Breast epithelium (tissue), 4 donors: ENCODE measurements at places on chromosomes 4 and X. TPM values are rescaled to one million over a fixed set of nuclear protein-coding genes. Genes with fewer than 3 reads are reported as not detected.
A peak's percentile ranks its signal among the peaks of the same experiment; 100 is the strongest.

NXF2B gene
- total RNA-seq, result not detected

GLRA2 gene
- not detected for total RNA-seq

LINC00632 gene
- 616 TPM for total RNA-seq

ZFP42 gene
- total RNA-seq, result not detected

PRAF2 gene
- 6.6 TPM for total RNA-seq

NSG1 gene
- total RNA-seq, result 6.2 TPM

ETDB gene
- not detected for total RNA-seq

LANCL3 gene
- 0.16 TPM for total RNA-seq

AREG gene
- 89.1 TPM for total RNA-seq

ADAM29 gene
- total RNA-seq, result 0.29 TPM

TLR6 gene
- total RNA-seq, result 5.3 TPM

NKX1-1 gene
- not detected for total RNA-seq

AFM gene
- total RNA-seq, result not detected

STOX2 gene
- total RNA-seq, result 11.2 TPM

FRMPD3 gene
- not detected for total RNA-seq

PASD1 gene
- not detected for total RNA-seq

NR3C2 gene
- total RNA-seq, result 13.8 TPM

SPANXD gene
- not detected for total RNA-seq

GRCh38 chr4:95867919-95868318, 28.0 kb downstream of the PDHA2 start:
- DNase-seq, result no peak

DNA sequence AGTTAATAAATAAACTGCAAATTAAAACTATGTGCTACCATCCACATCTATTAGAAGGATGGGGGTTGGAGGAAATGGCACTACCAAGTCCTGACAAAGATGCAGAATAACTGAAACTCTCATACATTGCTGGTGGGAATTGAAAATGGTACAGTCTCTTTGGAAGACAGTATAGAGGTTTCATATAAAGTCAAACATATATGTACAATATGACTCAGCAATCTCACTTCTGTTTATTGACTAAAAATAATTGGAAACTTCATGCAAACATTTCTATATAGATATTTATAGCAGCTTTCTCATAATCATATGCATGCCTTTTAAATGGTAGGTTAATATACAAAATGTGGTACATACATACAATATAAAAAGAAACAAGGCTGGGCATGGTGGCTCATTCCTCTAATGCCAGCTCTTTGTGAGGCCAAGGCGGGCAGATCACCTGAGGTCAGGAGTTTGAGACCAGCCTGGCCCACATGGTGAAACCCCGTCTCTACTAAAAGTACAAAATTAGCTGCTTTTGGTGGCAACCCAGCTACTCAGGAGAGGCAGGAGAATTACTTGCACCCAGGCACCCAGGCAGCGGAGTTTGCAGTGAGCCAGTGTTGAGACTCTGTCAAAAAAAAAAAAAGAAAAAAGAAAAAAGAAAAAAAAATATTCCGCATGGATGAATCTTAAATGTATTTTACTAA, 225.0 kb upstream of the CXXC4 start:
- DNase-seq, result no peak

DNA sequence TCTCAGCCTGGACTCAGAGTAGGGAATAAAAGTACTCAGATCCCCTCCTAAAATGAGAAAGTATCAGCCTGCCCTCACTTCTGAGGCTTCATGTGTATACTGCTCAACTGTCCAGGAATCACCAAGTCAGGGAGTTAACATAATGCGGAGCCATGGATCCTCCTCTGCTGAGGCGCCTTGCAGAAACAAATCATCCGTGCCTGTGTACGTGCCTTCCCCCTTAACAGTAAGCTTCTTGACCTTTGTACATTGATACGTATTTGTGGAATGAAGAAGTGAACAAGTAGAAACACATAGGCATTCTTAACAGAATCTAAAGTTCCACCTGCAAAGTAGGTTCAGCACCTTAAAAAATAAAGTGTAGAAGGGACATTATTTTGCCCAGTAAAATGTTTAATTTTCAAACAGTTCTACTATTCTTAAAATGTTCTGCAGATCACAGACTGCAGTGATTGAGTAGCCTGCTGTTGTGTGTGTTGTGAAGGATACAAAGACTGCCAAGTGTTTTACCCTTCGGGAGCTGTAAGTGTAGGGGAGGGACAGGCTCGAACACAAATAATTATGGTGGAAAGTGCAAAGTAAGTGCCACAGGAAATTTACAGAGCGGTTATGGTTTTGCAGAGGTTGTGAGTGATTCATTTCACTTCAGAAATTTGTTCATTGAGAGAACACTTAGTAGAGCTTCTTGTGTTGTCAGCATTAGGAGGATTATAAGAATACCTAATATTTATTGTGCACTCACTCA, 61.9 kb downstream of the ARHGAP10 start:
- no peak for DNase-seq

- DNase-seq, result no peak
These were observed 29.4 kb downstream of the SNCA start for GRCh38 chr4:89807441-89808140.

DNA sequence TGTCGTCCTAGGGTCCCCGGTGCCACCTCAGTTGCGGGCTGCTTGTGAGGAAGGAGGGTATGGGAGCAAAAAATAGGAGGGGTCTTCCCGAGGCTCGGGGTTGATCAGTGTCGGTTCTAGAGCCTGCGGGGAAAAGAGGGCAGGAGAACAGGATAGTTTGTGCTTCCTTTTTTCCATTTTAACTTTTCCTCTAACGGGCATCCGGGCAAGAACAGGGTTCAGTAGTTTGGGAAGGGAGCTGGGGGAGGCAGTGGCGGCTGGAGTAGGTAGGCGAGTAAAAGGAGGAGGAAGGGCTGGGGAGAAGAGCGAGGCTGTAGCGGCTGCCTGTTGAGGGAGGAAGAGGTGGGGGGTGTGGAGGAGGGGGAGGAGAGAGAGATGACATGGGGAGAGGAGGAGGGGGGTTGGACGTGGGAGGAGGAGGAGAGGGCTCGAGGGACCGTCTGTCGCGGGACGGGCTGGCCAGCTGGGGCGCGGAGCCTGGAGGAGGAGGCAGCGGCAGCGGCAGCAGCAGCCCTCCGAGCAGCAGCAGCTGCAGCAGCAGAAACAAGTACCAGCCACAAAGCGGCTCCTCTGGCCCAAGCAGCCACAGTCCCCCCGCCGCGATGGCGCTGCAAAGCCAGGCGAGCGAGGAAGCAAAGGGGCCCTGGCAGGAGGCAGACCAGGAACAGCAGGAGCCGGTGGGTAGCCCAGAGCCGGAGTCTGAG, at the start of gene SLC16A2:
Gene SLC16A2 (plus strand): TSS at position 458 of the 704 bp plus-strand sequence. CDS start 145 bp downstream, at position 603.
- peak; percentile 65 for DNase-seq

DNA sequence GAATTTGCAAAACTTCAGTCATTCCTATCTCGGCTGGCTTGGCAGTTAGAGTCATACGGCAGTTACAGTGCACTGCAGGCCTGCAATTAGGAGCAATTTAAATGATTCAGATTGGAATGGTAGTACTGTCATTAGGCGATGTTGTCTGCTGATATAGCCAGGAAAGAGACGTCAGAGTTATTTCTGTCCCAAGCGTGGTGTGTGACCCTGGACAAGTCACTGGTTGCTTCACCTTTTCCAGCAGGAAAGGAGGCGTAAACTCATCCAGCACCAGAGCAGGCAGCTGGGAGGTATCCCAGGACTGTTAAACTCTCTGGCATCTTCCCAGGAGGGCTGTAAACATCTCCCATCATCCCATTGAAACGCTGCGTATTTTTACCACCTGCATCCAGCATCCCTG, 836 bp upstream of the LNX1 start:
- DNase-seq, result no peak

DNA sequence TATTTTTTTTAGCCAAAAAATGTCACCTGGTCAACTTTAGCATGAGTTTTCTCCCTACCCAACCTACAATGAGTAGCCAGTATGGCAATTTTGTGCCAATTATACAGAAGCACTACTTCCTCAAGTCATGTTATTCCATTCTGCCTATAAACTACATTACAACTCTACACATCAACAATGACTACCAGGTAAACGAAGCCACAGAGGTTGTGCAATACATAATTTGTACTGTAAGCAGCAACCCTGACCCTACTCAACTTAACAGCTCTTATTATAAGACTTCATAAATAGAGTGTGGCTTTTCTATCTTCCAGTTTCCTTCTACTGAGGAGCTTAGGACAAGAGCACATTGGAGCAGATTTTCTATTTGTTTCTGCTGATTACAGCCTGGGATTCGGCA, 160.5 kb downstream of the HS3ST1 start:
- no peak for DNase-seq

- DNase-seq, result no peak
These were observed 349.9 kb downstream of the ARHGAP10 start for GRCh38 chr4:148081745-148082144.

- no peak for DNase-seq
These were observed 12.6 kb upstream of the NKX6-1 start for GRCh38 chr4:84511703-84512102.

DNA sequence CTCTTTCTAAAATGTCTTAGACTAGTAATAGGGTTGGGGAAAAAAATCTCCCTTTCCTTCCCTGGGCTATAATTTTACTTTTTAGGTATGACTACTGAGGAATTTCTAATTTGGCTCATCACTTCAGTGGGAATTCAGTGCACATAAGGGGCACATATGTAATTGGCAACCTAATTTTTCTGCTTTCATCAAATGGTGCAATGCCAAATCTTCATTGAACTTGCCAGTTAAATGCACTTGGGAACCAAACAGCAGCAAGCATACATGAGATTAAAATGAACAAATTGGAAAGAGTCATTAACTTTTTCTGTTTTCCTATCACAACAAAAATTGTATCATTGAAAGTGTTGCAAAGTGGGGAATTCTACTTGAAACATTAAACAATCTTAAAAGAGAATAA, 2.9 kb upstream of the CCSER1 start:
- no peak for DNase-seq

- DNase-seq, result no peak
These were observed 84.2 kb downstream of the SORCS2 start for GRCh38 chr4:7276515-7276914.

GRCh38 chr4:185134307-185134869, 8.7 kb upstream of the SLC25A4 start:
- no peak for DNase-seq

- no peak for DNase-seq
These were observed 29.1 kb downstream of the NPY2R start for GRCh38 chr4:155237567-155237966.

DNA sequence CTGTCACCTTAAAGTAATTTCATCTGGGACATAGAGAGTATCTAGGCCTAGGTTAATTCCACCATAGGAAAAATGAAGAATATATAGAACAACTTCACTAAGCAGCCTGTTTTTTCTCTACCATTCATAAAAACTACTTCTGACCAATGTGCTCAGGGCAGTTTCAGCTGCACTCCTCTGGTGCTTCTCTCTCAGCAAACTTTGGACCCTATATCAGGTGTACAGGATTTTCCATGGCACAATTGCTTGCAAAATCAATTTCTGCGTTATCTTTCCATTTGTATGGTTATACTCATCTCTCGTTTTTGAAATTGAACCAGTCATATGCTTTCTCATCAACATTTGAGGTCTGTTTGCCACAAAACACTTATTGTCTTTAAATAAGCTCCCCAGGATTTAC, 52.1 kb upstream of the FMR1 start:
- DNase-seq, result no peak

DNA sequence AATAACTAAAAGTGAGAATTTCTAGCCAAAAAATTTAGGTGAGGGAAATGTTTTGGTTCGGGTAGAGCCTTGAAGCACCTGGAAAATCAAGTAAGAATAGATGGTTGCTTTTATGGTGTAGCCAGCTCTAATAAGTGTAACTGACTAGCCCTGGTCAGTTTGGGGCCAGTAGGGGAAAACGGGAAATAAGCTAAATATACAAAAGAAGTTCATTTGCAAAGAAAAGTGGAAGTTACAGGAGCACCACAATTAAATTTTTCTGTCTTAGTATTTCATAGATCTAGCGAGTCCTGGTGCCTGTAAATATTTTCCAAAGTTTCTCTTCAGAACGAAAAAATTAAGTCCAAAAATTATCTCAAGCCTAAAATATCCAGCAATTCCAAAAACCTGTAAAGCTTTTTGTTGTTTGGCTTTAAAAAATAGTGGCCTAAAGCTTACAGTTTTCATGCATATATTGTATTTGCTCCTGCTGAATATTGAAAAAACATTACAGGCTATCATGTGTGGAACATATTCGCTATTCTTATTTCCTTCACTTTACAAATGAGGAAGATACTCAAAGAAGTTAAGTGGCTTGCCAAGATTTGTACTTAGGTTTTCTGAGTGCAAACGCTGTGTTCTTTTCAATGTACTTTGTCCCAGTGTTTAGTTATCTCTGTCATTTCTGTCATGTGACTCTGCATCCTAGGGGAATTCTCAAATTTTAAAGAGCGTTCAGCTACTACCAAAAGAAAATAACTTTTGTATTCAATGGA, 7.3 kb upstream of the PTPN13 start:
- DNase-seq, result no peak

- no peak for DNase-seq
These were observed 103.1 kb upstream of the PCDH7 start for GRCh38 chr4:30616942-30617646.

DNA sequence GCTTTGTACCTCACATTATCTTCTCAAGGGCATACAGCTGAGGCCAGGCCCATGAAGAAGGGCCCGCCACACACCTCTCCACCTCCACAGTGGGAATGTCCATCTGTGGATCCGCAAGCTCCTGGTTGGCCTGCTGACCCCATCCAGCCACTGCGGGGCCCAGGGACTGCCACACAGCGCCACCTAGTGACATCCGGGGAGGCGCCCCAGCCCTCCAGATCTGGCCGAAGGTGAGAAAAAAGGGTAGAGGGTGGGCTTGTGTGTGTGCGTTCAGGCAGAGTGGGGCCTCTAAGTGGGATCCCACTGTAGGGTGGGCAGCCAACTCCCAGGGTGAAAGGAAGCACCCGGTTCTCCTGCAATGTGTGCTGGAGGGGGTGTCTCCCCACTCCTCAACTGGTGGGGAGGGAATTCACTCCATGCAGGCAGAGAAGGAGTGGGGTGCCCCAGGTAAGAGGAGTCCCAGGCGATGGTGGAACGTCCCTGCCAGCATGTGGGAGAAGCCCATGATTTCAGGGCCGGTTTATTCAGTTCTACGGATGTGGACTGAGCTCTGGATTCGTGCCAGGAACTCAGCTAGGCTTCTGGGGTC, 117.3 kb downstream of the ENPP6 start:
- DNase-seq, result no peak

DNA sequence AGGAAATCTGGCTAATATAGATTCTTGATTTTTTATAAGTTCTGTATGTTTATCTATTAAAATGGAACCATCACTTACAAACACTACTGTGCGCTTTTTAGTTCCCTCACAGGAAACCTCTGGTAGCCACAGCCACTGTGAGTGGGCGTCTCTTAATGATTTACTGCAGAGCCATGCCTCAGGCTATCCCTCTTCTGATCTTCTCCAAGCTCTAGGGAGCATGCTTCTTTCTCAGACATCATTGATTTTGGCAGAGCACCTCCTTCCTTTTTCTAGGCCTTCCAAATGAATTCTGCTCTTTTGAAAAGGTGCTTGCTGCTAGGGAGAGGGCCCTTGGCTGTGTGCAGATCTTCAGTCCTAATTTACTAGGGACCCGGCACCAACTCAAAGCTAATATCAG, 61.1 kb upstream of the STS start:
- no peak for DNase-seq
